Stomach (tissue), 19 donors: ENCODE measurements at places on chromosomes 7 and 10. TPM values are rescaled to one million over a fixed set of nuclear protein-coding genes. Genes with fewer than 3 reads are reported as not detected.

DNA sequence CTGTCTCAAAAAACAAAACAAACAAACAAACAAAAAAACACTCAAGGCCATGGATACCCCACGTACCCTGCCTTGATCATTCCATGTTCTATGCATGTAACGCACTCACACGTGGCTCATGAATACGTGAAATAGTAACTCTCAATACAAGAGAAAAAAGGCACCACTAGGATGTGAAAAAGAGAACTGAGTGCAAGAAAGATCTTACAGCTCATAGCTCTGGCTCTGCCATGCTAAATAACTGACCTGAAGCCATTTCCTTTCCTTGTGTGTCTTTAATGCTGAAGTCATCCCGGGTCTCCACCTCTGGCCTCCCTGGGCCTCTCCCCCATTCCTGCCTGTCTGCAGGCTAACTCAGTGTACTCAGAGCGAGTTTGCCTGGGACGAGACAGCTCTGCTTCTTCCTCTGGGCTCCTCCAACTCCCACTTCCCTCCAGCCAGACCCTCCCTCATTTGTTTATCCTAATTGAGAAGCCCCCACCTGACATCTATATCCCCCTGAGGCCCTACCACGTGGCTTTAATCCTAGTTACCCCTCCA is 117.3 kb downstream of the PRPF18 start:
- peaks cover 19% of the 10 kb centered on the region for H3K4me1 ChIP-seq
- no peak overlapping the region for H3K4me3 ChIP-seq
- no peaks in the 10 kb centered on the region for H3K27me3 ChIP-seq
- H3K27ac ChIP-seq = no peak overlapping the region
- no peak for DNase-seq

- no peaks in the 10 kb centered on the region for H3K4me1 ChIP-seq
- H3K4me3 ChIP-seq = no peak overlapping the region
- no peaks in the 10 kb centered on the region for H3K27me3 ChIP-seq
- DNase-seq = no peak
Observed at GRCh38 chr7:51027106-51027934, 244.6 kb upstream of the GRB10 start.

Gene EIF5AL1
- total RNA-seq = not detected

- H3K36me3 ChIP-seq = peaks cover 50% of the 10 kb centered on the region
- peaks cover 32% of the 10 kb centered on the region for H3K4me1 ChIP-seq
- H3K4me3 ChIP-seq = no peak overlapping the region
- H3K27ac ChIP-seq = no peak overlapping the region
- peak; percentile 63 for DNase-seq
- H3K27me3 ChIP-seq = no peaks in the 10 kb centered on the region
Observed at GRCh38 chr10:35563261-35563891, 41.8 kb upstream of the GJD4 start.

Gene LIMK1
- total RNA-seq = 2.9 TPM

- no peaks in the 10 kb centered on the region for H3K36me3 ChIP-seq
- H3K4me3 ChIP-seq = no peak overlapping the region
- H3K27ac ChIP-seq = no peak overlapping the region
- peak; percentile 74 for DNase-seq
Observed at GRCh38 chr10:78754269-78755062, 314.3 kb upstream of the ZMIZ1 start.

Gene ACTR3C
- 9.4 TPM for total RNA-seq
